ENCODE measurements at places on chromosomes 5 and 9.

DNA sequence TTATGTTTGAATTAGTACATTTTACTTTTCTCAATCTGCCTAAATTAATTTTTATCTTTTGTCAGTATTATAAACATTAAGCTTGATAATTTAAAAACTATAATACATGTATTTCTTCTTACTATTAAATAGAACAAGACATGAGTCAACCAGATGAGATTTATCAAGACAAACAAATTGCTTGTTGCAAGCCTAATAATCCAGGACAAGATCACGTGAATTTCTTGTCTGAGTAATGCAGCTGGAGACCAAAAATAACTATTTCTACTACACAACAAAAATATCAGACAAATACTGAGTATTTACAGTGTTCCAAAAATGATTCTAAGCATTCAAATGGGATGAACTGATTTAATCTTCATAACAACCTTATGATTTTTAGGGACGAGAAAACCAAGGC, 339.1 kb upstream of the PRR16 start:
- DNase-seq: no peak

GRCh38 chr9:31535651-31536050, 848.8 kb upstream of the ACO1 start:
- DNase-seq: no peak

DNA sequence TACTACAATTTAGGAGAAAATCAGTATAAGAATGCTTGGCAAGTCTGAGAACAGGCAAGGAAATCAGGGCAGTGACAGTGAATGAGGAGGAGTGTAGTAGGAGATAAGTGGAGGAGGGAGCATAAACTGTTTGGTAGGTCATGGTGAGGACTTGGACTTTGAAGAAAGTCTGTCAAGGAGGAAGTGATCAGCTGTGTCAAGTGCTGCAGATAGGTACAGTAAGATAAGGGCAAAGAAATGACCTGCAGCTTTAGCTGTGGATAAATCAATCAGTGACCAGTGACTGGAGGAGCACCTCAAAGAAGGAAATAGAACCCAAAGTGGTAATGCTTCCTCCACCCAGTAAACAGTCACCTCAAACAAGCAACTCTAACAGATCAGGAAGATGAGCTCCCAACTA, 106.3 kb downstream of the RAPGEF6 start:
- DNase-seq: no peak

DNA sequence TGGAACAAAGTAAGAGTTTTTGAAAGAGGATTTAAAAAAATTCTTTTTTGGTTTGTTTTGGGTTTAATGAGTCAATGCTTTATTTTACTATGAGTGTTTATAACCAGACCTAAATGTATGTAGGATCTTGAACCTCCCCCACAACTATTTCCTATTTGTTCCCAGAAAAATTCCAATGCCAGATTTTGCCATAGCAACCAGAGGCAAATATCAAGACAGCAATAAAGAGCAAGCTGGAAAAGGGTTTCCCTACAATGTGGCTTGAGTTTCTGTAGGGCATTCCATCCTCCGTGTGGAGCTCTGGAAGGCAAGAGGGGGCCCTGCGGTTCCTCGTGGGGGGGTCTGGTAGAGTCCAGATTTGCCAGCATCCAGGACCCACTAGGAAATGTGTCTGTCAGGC, 27.8 kb upstream of the GDNF start:
- no peak for DNase-seq

GRCh38 chr9:89597711-89598362, 7.0 kb upstream of the GADD45G start:
- peak; percentile 67 for DNase-seq

- DNase-seq: no peak
Measured at GRCh38 chr5:96427824-96428223, 5.2 kb downstream of the PCSK1 start.

GRCh38 chr5:36842087-36842486, 34.5 kb upstream of the NIPBL start:
- DNase-seq: no peak

- no peak for DNase-seq
Measured at GRCh38 chr9:116868201-116868600, 181.1 kb downstream of the TRIM32 start.

DNA sequence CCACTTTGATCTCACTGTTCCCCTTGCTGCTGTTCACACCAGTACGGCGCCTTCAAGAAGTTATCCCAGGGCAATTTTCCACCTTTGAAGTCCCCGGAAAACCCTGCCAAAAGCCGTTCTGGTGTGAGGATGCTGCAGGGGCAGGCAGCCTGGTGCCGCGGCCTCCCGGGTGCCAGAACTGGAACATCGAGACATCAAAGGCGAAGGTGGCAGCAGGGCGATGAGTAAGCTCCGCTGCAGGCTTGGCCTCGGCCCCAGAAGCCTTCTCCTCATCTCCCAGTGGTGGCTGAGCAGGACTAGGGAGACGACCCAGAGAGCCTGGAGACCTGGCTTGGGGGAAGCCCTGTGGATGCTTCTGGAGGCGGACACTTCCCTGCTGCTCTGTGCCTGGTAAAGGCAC, 115.3 kb upstream of the MSX2 start:
- DNase-seq: no peak

DNA sequence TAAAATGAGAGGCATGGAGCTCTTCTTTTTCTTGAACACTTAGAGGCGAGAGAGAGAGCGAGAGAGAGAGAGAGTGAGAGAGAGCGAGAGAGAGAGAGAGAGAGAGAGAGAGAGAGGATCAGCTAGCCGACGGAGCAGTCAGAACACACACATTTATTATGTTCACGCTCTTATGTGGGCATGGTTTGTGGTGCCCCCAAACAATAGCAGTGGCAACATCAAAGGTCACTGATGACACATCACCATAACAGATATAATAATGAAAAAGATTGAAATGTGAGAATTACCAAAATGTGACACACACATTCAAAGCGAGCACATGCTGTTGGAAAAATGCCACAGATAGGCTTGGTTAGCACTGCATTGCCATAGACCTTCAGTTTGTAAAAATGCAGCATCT, 116.1 kb downstream of the KDM4C start:
- peak; percentile 57 for DNase-seq

GRCh38 chr5:128315671-128316070, 222.4 kb downstream of the FBN2 start:
- no peak for DNase-seq

GRCh38 chr5:169265888-169266287, 35.1 kb downstream of the SLIT3 start:
- DNase-seq: no peak

DNA sequence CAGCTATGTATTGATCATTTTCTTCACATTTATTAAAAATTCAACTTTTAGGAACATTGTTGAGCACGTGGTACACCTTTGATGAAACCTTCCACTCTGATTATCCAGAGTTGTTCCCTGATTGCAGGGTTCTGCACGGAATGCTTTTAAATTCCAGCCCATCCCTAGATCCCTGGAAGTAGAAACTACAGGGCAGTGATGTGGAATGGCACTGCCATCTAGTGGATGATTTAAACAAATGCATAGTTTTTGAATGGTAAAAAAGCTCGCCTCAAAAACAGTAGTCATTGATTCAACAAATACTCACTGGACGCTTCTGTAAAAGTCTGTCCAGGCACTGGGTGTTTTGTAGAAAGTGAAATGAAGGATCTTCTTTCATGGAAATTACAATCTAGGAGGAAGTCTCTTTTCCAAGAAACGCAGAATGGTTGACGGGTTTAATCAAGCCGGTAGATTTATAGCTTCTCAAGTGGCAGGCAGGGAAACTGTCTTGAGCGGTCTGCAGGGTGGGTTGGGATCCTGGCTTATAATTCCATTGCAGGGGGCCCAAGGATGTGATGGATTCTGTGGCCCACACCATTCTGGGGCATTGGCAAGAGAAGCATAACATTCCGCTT, 118.4 kb downstream of the ARHGAP26 start:
- DNase-seq: peak; percentile 35

DNA sequence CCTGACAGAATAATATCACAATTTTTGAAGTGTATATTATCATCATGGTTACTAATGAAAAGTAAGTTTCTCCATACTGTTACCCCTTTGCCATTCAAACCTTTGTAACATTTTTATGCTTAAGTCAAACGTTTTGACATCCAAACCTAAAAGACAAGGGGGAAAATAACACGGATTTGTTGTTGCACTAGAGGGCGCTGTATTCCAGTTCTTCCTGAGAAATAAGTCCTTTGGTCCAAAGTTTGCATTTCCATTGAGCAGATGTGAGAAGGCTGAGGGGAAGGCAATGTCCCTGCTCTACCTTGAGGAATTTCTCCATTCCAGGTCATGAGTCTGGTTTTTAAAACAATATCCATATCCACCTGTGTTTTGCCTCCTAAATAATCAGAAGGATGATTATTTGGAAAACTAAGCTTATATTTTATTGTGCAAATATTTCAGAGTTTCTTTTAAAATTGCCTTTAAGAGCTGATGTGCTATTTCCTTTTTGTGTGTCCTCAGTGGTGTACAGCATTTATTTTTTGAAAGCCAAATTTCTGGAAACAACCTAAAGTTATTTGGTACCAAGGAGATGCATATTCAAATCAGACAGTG, 9.7 kb downstream of the LECT2 start:
- DNase-seq: peak; percentile 53

DNA sequence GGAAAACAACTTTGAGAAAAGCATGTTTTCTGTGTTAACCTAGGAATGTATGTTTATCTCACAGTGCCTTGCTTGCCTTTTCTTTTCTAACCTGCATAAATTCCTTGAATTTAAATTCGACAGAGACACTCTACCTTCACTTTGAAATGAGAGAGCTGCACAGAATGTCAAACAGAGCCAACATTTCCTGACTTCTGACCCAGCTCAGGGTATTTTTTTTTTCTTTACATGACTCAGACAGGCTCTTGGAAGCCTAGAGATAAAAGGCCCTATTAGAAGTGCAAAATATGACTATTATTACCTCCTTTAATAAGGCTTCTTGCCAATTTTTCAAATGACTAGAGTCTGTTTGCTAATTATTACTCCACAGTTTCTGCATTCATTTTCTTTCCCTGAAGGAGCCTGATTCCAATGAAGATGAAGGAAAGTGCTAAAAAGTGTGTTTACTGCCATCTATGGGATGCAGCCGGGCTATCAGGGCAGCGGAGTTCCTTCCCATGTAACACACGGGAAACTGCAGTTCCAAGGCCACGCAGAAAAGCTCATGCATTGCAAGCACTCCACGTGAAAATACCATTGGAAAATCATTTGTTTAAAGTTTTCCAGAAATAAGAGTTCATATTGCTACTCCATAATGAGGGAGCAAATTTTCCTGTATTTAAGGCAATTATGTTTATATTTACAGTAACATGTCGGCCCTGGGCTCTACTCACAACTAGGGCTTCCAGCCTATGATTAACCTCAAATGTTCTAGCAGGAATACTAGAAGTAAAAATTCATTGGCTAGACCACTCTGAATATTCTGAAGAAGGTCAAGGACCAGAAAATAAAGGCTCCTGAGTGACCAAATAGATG, 485.6 kb downstream of the ZSWIM6 start:
- DNase-seq: no peak

DNA sequence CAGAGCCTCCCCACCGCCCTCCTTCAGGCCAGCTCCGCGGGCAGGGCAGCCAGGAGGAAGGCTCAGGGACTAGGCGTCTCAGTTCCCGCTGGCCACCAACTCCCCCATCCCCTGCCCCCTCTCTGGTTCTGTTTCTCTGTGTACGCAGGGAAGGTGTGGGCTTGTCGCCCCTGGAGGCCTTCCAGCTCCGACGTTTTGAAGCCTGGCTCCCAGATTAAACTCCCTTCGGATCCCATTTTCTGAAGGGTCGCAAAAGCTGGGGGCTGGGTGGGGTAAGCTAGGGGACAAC, 346 bp downstream of the ATOX1 start:
- no peak for DNase-seq

GRCh38 chr9:127402401-127403090, 5.6 kb downstream of the SLC2A8 start:
- no peak for DNase-seq

DNA sequence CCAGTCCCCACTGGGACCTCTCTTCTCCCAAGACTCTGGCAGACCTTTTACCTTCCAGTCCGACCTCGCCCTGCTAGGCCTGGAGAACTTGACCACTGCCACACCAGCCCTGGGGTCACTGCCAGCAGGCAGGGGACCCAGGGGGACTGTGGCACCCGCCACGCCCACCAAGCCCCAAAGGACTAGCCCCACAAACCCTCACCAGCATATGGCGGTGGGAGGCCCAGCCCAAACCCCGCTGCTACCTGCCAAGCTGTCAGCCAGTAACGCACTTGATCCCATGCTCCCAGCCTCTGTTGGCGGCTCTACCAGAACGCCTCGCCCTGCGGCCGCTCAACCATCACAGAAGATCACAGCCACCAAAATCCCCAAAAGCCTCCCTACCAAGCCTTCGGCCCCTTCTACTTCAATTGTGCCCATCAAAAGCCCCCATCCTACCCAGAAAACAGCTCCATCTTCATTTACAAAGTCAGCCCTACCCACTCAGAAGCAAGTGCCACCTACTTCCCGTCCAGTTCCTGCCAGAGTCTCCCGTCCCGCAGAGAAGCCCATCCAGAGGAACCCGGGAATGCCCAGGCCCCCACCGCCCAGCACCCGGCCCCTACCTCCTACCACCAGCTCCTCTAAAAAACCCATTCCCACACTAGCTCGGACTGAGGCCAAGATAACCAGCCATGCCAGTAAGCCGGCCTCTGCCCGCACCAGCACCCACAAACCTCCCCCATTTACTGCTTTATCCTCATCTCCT, 13.1 kb downstream of the COL27A1 start:
- DNase-seq: no peak

- no peak for DNase-seq
Measured at GRCh38 chr9:36530224-36530623, 42.5 kb upstream of the MELK start.
